Glomerular endothelial cell (primary cell): ENCODE measurements at places on chromosomes 6 and 20. TPM values are rescaled to one million over a fixed set of nuclear protein-coding genes. Genes with fewer than 3 reads are reported as not detected.

Gene DEFB127
- total RNA-seq = not detected in 2 replicates

Gene SLC13A3
- total RNA-seq = 0.10 and 0.47 TPM in 2 replicates

- DNase-seq = no peak
These were observed 34.4 kb downstream of the TGM3 start for GRCh38 chr20:2330090-2330695.

DNA sequence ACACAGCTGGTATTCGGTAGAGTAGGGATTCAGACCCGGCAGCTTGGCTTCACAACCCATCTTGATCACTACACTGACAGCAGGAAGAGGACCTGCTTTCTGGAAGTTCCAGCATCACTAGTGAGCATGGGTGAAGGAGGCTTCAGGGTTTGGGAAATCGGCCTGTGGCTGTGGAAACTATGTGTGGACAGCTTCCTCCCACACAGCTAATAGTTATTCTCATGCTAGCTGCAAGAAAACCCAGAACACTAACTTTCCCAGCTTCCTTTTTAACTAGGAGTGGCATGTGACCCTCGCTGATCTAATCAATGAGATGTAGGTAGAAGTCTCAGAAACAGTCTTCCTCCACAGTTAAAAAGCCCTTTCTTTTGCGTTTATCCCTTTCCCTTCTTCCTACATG lies 36.3 kb upstream of the SIRPA start:
- no peak for DNase-seq

DNA sequence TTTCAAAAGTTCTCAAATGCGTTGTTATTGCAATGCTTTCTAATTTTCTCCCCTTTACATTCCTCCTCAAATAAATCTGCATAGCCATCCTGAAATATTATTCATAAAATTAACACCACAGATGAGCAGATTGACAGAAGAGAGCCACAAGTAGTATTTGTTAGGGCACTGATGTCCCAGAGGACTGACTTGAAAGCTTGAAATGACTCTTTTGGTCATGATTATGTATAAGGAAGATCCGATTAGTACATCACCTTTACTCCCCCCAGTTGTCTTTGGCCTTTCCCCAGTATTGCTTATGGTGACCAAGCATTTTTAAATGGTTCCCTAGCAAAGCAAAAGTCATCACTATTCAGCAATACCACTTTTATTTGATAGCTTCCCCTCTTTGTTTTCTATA lies 187.6 kb downstream of the ADAT2 start:
- no peak for DNase-seq

DNA sequence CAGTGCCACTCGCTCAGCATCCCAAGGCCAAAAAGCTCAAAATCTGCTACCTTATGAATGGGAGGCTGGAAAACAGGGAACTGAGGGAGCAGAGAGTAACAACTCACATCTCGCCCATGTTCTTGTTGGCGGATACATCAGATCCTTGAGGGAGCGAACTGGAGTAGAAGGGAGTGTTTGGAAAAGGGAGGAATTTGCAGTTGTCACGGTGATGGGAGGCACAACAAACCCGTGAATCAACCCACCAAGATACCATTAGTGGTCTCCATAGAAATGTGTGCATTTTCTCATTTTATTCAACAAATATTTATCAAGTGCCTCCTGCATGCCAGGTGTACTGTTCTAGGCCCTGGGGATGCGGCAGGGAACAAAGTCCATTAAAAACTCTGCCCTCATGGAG lies 212.1 kb downstream of the EYA2 start:
- no peak for DNase-seq

DNA sequence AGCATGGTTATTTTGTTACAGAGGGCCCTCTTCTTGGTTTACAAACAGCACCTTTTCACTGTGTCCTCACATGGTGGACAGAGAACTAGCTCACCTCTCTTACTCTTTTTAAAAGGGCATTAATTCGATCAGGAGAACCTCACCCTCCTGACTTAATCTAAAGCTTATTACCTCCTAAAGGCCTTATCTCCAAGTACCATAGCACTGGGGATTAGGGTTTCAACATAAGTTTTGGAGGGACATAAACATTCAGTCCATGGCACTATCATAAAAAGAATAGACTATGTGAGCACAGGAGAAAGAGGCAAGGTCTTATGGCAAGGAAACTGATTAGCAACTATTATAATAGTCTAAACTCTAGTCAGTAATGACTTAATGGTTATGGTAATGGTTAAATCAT lies 736.2 kb upstream of the ADGRB3 start:
- DNase-seq = no peak

- DNase-seq = no peak
These were observed 56.9 kb downstream of the LYRM2 start for GRCh38 chr6:89581689-89582088.

- DNase-seq = no peak
These were observed 997.0 kb downstream of the GRIK2 start for GRCh38 chr6:102390541-102390940.

DNA sequence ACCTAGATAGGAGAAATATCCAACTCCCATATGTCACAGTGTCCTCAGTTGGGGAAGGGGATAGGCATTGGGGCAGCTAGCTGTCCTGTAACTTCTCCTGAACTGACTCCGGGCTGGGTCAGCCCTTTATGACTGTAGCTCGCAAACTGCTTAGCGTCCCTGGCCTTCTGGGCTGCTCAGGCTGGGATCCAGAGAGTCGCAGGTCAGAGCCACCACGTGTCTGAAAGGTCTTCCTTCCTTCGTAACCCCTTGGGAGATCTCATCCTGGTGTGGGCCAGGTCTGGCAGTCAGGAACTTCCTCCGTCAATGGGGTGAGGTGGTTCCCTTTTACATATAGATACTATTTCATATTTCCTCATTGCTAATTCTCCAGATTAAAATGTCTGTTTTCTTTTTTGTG lies 28.8 kb upstream of the HINT3 start:
- DNase-seq = no peak

GRCh38 chr6:166904101-166904746 lies 52.1 kb downstream of the RNASET2 start:
- no peak for DNase-seq

GRCh38 chr6:167700199-167700598 lies 126.5 kb upstream of the AFDN start:
- DNase-seq = no peak

GRCh38 chr6:47168180-47168579 lies 126.0 kb upstream of the ADGRF1 start:
- no peak for DNase-seq

DNA sequence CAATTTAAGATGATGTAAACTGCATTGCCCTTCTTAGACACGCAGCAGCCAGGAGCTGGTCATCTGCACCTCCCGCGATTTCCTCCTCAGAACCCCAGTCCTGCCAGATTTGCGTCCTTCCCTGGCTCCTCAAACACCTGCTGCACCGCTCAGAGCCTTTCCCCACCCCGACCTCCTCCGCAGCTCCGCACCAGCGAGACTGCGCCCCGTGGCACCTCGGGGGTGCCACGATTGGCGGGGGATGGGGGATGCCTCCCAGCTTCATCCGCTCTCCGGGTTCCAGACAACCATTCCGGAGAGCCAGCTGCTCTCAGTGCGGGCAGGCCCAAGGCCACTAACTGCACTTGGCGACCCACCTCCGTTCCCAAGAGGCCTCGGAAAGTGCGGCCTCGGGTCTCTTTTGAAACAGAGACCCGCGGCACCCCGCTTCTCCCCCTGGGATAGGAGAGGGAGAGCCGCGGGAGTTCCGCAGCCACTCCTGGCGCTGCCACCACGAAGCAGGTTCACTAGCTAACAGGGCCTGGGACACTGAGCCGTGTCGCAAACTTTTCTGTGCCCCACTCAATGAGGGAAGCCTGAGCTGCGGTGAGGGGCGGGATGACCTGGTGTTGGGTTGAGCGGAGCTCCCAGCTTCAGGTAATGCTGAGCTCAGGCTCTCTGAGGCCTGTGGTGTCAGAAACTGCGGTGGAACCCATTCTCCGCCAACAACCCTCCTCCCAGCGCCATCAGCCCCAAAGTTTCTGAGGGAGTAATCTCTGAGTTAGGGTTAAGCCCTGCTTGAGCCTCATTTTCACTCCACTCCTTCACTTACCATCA lies 7.3 kb upstream of the TFAP2A start:
- DNase-seq = no peak
